Skin of body (tissue), 3 donors: ENCODE measurements at places on chromosomes 3 and 15. TPM values are rescaled to one million over a fixed set of nuclear protein-coding genes. Genes with fewer than 3 reads are reported as not detected.

Gene KLHL40
- total RNA-seq, result 13.4 TPM

Gene ARHGAP31
- 13.8 TPM for total RNA-seq

Gene KCNMB3
- 2.0 TPM for total RNA-seq

Gene NME9
- not detected for total RNA-seq

Gene ANKRD63
- not detected for total RNA-seq

Gene ARPP19
- 102 TPM for total RNA-seq

GRCh38 chr3:102089239-102089638, 239.9 kb downstream of the NFKBIZ start:
- DNase-seq, result no peak

GRCh38 chr15:99777144-99777543, 43.9 kb upstream of the LYSMD4 start:
- no peak for DNase-seq

- no peak for DNase-seq
These were observed 288.1 kb upstream of the GPR149 start for GRCh38 chr3:154718053-154718452.

DNA sequence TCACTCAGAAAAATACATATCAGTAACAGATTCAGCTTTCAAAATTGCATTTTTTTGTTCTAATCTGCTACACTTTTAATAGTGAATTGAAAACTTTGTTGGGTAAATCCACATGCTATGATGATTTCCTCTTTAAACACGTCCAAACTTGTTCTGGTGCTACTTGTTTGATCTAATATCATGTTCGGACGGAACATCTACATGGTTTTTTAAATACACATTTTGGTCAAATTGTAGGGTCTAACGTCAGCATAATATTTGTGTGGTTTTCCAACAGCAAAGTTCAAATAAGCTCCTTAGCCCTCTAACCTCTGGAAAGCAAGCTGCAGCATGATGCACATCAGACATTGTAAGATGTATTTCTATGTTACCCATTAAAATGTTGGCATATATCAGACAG, 98.5 kb upstream of the OSTN start:
- no peak for DNase-seq

DNA sequence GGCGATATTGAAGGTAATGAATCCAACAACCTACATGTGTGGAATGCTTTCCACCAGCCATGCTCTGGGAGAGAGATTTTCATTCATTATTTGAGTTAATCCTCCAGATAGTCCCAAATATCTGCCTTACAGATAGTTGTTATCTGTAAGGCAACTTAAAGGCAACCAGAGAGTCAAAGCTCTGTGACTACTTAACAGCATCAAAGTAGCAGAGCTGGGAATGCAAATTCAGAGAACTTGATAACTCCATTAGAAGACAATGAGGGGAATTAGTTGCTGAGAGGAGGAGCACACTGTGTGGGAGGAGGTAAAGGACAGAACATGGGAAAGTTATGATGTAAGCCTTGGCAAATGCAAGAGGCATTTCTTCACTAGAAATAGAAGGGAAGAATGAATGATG, 10.5 kb upstream of the CRBN start:
- no peak for DNase-seq

GRCh38 chr3:119604878-119605277, 7.2 kb downstream of the PLA1A start:
- DNase-seq, result no peak

GRCh38 chr3:79362571-79363270, 405.1 kb downstream of the ROBO1 start:
- no peak for DNase-seq

GRCh38 chr3:183202004-183202722, 39.6 kb upstream of the LAMP3 start:
- no peak for DNase-seq

GRCh38 chr3:15113884-15114283, 14.9 kb upstream of the RBSN start:
- no peak for DNase-seq

DNA sequence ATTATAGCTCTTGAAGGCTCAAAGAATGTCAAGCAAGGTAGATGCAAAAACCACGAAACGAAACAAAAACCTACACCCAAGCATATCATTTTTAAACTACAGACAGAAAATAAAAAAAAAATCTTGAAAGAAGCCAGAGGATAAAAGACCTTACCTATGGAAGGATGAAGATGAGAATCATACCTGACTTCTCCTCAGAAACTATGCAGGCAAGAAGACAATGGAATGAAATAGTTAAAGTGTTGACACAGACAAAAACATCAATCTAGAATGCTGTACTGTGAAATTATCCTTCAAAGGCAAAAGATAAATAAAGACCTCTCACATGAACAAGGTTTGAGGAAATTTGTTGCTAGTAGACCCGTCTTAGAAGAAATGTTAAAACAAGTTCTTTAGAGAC, 372.0 kb downstream of the ZIC4 start:
- no peak for DNase-seq
